Right lobe of liver (tissue), 6 donors: ENCODE measurements at places on chromosomes 1 and 21. TPM values are rescaled to one million over a fixed set of nuclear protein-coding genes. Genes with fewer than 3 reads are reported as not detected.

- H3K27ac ChIP-seq = no peak overlapping the region
- H3K4me1 ChIP-seq = no peaks in the 10 kb centered on the region
- H3K36me3 ChIP-seq = no peaks in the 10 kb centered on the region
- DNase-seq = no peak
Measured at GRCh38 chr1:101158424-101158823, 78.4 kb upstream of the S1PR1 start.

FMO5 gene
- 121 TPM for total RNA-seq

MPZL1 gene
- 15.7 TPM for total RNA-seq

GRCh38 chr1:233209481-233209880 lies 86.0 kb downstream of the PCNX2 start:
- H3K4me3 ChIP-seq = no peak overlapping the region
- no peak for DNase-seq
- no peak overlapping the region for H3K27ac ChIP-seq
- H3K4me1 ChIP-seq = no peaks in the 10 kb centered on the region
- H3K27me3 ChIP-seq = no peaks in the 10 kb centered on the region

- no peaks in the 10 kb centered on the region for H3K4me1 ChIP-seq
- no peak overlapping the region for H3K27ac ChIP-seq
- DNase-seq = no peak
- H3K27me3 ChIP-seq = no peaks in the 10 kb centered on the region
- no peaks in the 10 kb centered on the region for H3K36me3 ChIP-seq
- no peak overlapping the region for H3K4me3 ChIP-seq
Measured at GRCh38 chr1:67780637-67781036, 52.6 kb downstream of the GNG12 start.

DNA sequence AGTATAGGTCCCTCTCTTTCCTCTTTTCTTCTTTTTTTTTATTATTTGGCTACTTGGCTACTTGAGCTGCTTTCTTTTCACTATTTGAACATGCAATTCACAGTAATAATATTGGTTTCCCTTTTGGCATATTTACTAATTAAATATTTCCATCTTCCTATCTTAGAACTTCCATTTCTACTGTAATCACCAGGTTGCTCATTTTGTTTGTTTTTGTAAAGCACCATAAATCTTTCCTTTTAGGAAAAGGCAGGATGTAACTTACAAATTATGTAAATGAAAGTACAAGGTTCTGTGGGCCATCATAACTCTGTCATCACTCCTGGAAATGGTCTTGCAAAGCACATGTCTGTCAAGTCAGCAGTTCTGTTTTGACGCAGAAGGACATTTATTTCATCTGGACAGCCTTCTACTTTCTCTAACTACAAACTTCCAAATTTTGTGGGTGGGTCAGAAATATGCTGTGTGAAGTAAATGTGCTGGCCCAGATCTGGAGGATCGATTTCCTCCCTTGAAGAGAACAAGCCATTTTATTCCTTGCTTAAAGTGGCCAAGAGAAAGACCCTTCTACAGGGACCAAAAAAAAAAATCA lies 71.7 kb upstream of the TNFSF18 start:
- H3K36me3 ChIP-seq = no peaks in the 10 kb centered on the region
- no peaks in the 10 kb centered on the region for H3K27me3 ChIP-seq
- no peak for DNase-seq
- no peak overlapping the region for H3K4me3 ChIP-seq
- H3K4me1 ChIP-seq = peaks cover 36% of the 10 kb centered on the region
- H3K27ac ChIP-seq = peak overlapping the region; percentile 75

DNA sequence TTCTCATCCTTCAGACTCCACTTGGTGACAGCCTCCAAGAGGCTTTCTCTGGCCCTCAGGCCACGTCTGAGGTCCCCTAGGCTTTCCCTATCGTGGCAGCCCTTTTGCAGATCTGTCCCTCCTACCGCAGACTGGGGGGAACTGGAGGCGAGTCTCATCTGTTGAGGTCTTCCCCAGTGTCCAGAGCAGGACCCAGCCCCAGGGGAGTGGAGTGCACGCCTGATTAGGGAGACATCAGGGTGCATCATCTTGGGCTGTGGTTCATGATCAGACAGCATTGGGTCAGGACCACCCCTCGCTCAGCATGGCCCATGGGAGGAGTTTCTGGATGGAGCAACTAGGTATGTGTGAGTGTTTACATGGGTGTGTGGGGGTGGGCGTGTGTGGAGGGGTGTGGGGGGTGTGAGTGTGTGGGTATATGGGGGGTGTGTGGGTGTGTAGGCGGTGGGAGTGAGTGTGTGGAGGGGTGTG lies 8.5 kb upstream of the MATN1 start:
- H3K4me3 ChIP-seq = no peak overlapping the region
- H3K27ac ChIP-seq = no peak overlapping the region

GRCh38 chr1:60510162-60510561 lies 436.6 kb upstream of the C1orf87 start:
- no peaks in the 10 kb centered on the region for H3K27me3 ChIP-seq
- no peaks in the 10 kb centered on the region for H3K36me3 ChIP-seq
- no peaks in the 10 kb centered on the region for H3K4me1 ChIP-seq
- no peak for DNase-seq

DNA sequence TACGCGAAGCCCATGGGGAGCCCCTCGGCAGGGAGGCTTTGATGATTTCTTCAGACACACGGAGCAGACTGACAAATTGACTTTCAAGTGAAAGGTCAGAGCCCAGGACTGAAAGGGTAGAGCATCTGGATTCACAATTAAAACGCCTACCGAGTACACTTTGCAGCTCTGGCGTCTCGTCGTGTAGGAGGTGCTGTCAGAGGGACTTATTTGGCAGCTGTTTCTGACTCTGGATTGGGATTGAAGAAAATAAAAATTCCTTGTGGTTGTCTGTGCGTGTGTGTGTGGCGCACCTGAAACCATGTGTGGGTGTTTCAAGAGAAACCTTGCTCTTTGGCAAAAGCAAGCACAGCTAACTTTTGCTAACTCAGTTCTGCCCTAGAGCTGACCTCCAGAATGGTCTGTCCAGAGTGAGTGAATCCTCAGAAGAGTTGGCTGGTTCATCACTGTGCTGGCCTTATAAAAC lies 348.7 kb downstream of the HLX start:
- no peaks in the 10 kb centered on the region for H3K36me3 ChIP-seq
- no peak overlapping the region for H3K27ac ChIP-seq
- DNase-seq = no peak
- no peaks in the 10 kb centered on the region for H3K27me3 ChIP-seq
- H3K4me1 ChIP-seq = peaks cover 5% of the 10 kb centered on the region
- H3K4me3 ChIP-seq = no peak overlapping the region

DNA sequence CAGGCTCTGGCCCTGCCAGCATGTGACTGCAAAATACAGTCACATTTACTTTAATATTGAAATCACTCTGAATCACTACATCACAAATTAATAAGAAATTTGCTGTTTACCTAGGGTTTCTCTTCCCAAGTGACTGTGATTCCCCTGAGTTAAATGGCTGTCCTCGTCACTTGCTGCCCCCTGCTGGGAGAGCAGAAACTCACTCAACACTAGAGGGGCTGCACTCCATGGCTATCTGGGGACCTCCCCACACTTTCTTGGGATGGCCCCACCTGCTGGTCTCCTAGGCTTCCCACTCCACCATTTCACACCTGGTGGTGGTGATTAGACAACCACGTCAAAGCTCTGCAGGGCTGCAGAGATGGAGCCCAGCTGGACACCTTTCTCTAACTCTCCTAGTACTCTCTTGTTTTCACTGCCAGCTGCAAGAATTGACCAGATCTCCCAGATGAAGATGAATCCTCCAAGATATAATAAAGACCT lies 63.4 kb downstream of the CD2 start:
- H3K4me1 ChIP-seq = no peaks in the 10 kb centered on the region
- H3K4me3 ChIP-seq = no peak overlapping the region
- no peak overlapping the region for H3K27ac ChIP-seq
- H3K36me3 ChIP-seq = no peaks in the 10 kb centered on the region

CFHR3 gene
- 479 TPM for total RNA-seq

- no peaks in the 10 kb centered on the region for H3K36me3 ChIP-seq
- no peaks in the 10 kb centered on the region for H3K4me1 ChIP-seq
- no peak overlapping the region for H3K27ac ChIP-seq
- H3K4me3 ChIP-seq = no peak overlapping the region
- H3K27me3 ChIP-seq = no peaks in the 10 kb centered on the region
Measured at GRCh38 chr1:246809473-246809872, 85.3 kb downstream of the SCCPDH start.

GBP4 gene
- total RNA-seq = 3.9 TPM

LCE6A gene
- total RNA-seq = not detected

- no peaks in the 10 kb centered on the region for H3K27me3 ChIP-seq
- no peak overlapping the region for H3K27ac ChIP-seq
- no peak overlapping the region for H3K4me3 ChIP-seq
- no peaks in the 10 kb centered on the region for H3K4me1 ChIP-seq
Measured at GRCh38 chr1:37755290-37755689, 9.6 kb downstream of the EPHA10 start.

DNA sequence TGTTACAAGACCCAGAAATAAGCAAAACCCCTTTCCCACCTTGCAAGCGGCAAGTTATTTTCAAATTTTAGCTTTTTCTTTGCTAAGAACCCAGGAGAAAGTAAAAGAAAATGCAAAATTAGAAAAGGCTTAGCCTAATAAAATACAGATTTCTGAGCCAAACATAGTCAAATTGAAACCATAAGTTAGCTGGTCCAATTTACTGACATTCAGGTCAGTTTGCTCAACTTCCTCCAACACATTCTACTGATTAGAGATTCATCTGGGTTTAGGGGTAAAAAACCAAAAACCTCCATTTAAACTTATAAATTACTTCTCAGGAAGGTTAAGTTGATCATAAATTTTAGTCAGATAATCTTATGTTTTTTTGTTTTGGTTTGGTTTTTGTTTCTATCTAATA lies 701.8 kb upstream of the CXADR start:
- H3K4me3 ChIP-seq = no peak overlapping the region
- DNase-seq = no peak
- no peaks in the 10 kb centered on the region for H3K27me3 ChIP-seq
- H3K36me3 ChIP-seq = no peaks in the 10 kb centered on the region
- no peaks in the 10 kb centered on the region for H3K4me1 ChIP-seq

DNA sequence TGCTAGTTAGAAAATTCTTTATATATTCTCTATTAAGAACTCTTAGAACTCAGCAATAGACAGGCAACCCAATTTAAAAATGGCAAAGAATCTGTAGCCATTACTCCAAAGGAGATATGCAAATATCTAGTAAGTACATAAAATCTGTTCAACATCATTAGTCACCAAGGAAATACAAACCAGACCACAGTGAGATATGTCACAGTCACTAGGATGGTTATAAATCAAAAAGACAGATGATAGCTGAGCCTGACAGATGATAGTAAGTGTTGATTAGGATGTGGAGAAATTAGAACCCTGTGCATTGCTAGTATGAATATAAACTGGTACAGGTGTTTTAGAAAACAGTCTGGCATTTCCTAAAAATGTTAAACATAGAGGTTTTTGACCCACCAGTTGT lies 26.6 kb downstream of the SRSF11 start:
- DNase-seq = no peak
- peaks cover 4% of the 10 kb centered on the region for H3K4me1 ChIP-seq
- H3K27me3 ChIP-seq = no peaks in the 10 kb centered on the region
- no peak overlapping the region for H3K4me3 ChIP-seq
- H3K36me3 ChIP-seq = peaks cover 96% of the 10 kb centered on the region

IFNLR1 gene
- 3.4 TPM for total RNA-seq

DNA sequence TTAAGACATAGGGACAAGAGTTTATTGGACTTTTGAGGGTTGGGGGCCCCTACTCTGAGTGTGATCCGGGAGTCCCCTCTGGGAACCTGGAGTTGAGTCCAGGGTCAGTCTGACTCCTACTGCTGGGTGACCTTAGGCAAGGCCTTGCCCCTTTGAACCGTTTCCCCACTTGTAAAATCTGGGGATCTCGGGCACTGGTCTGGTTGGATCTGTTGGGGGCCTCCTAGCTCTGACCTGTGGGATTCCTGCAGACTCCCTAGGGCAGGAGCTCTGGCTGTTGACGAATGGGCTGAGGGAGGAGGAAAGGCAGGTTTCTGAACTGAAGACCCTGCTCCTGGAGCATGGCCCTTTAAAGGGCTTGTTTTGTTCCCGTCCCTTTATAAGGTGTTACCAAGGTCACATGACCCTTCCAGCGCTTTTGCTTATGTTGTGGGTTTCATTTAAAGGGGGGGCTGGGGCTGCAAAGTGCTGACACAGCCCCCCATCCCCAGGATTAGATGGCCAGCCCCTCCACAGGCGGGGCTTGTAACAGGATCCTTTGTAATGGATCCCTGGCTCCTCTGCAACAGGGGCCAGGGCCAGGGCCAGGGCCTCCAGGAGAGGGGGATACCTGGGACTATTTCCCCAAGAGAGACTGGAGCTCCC lies 50.7 kb downstream of the YARS1 start:
- no peaks in the 10 kb centered on the region for H3K4me1 ChIP-seq
- H3K4me3 ChIP-seq = no peak overlapping the region
- no peaks in the 10 kb centered on the region for H3K27me3 ChIP-seq
- H3K36me3 ChIP-seq = peaks cover 8% of the 10 kb centered on the region
- no peak for DNase-seq
- no peak overlapping the region for H3K27ac ChIP-seq

SAMD13 gene
- total RNA-seq = 0.68 TPM

DNA sequence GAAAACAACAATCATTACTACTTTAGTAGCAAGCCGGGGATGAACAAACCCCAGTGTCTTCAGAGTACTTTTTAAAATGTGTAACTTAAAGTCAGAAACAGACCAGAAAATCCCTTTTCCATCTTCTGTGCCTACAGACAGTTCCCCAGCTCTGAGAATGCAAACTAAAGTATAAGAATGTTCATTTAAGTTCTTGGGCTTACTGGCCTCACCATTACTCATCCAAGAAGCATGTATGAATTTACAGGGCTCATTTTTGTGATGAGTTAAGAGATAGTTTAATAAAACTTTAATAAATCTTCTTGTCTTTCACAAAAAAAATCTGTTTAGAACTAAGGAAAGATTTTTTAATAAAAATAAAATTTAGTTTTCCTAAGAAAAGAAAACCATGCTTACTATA lies 4.6 kb downstream of the LPGAT1 start:
- H3K27me3 ChIP-seq = no peaks in the 10 kb centered on the region
- H3K36me3 ChIP-seq = no peaks in the 10 kb centered on the region
- no peak overlapping the region for H3K27ac ChIP-seq
- no peak for DNase-seq

DNA sequence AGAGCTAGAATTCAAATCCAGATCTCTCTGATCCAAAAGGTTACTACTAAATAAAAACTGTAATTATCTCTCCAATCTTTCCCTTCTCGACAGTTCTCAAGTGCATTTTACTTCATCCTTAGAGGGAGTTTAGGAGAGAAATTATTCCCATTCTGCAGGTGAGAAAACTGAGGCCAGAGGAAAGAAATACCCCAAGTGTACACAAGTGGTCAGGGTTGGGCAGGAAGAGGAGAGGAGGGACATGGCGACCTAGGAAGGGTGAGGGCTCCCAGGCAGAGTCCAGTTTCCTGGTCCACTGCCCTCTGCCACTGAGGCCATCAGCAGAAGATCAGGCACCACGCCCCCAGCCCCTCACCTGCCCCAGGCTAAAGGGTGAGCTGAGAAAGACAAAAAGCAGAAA lies 127.1 kb upstream of the RUNX3 start:
- H3K4me3 ChIP-seq = no peak overlapping the region
- H3K4me1 ChIP-seq = no peaks in the 10 kb centered on the region
- no peak for DNase-seq
- no peaks in the 10 kb centered on the region for H3K36me3 ChIP-seq
- H3K27ac ChIP-seq = no peak overlapping the region
- H3K27me3 ChIP-seq = no peaks in the 10 kb centered on the region
